NCI-H1417 treated with DMSO at 0.1 percent for 48 hours (cell line): ENCODE measurements at places on chromosomes 6 and 20.

- no peak for DNase-seq
Measured at GRCh38 chr6:2021713-2022125, 223.7 kb downstream of the GMDS start.

DNA sequence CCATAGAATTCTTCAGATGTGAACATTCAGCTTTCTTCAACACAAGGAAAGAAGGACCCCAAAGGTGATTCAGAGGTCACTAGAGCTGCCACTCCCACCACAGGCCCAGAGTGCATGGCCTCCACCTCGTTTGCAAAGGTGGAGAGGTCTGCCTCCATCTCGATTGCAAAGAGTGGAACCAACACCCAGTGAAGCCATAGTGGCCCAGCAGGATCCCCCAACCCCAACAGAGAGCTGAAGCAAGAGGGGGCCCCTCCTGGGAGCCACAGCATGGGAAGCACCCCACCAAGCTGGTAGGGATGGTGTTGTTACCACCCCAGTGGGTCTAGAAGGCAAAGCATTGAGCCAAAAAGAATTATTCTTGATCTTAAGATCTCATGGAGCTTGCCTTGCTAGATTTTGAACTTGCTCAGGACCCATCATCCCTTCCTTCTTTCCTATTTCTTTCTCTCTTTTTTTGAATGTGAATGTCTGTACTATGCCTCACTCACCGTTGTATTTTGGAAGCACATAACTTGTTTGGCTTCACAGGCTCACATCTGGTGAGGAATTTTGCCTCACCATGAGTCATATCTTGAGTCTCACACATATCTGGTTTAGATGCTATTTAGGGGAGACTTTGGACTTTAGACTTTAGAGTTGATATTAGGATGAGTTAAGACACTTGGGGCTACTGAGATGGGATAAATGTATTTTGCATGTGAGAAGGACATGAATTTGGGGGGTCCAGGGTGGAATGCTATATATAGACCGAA, 119.2 kb downstream of the ANKRD60 start:
- DNase-seq, result no peak

DNA sequence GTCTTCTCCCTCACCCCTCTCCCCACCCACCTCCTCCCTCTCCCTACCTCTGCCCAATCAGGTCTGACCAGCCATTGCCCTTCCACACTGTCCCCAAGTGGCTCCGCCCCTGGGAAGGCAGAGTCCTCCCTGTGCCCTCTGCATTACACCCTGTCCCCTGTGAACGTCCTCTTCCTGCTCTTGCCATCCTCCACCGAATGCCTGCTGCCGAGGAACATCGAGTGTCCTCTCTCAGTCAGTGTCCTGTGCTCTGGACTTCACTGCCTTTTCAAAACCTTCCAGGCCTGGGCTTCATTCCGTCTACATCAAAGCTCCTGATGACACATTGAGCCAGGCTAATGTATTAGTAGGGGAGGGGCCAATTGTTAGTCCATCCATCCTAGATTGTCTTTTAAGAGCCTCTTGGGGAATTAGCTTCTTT, 3.3 kb upstream of the PACSIN1 start:
- DNase-seq, result peak; percentile 24

DNA sequence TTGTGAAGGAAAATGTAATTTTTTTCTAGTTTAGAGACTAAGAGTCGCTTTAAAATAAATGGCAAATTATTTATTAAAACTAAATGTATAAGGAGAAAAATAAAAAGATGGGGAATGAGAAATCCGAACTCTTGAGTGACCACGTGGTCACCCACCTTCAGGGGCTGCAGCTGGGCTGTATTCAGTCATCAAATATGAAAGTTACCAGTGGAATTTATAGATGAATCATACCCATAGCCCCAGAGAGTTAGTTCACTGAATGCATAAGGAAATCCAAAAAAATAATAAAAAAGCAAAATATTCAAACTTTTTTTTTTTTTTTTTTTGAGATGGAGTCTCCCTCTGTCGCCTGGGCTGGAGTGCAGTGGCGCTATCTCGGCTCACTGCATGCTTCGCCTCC, 947.7 kb upstream of the ADGRB3 start:
- no peak for DNase-seq

GRCh38 chr20:3551681-3552434, 81.0 kb downstream of the ATRN start:
- no peak for DNase-seq
